ENCODE measurements at places on chromosomes 7 and 10.

GRCh38 chr7:71507680-71508602 lies 376.0 kb downstream of the GALNT17 start:
- no peak for DNase-seq

GRCh38 chr10:63042256-63042655 lies 90.9 kb upstream of the NRBF2 start:
- no peak for DNase-seq

DNA sequence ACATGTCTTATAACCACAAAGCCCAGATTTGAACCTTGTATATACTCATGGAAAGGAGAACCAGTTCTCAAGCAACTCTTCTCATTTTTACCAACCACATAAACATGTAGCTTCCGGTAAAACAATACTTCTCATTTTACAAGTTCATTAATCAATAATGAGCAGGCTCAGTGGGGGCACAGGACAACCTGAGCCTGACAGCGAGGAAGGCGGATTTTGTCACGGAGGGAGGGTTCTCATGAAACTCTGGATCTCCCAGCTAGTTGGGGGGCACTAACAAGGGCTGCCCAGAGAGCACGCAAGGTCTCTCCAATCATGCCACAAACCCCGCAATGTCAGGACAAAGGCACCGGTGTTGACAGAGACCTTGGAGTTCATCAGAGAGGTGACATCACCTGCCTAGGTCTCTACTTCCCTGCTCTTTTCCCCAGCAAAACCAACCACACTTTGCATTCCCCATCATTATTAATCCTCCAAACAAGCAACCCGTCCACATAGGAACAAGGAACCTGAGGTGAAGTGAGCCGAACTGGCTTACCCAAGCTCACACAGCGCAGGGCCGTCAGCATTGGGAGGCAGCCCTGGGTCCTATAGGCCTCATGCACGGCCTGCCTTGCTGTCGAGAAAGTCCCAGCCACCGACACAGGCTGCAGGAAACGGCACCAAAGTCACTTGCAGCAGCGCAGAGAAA lies 192.1 kb upstream of the KLF14 start:
- no peak for DNase-seq

GRCh38 chr10:132120200-132120599 lies 54.5 kb downstream of the JAKMIP3 start:
- no peak for DNase-seq

DNA sequence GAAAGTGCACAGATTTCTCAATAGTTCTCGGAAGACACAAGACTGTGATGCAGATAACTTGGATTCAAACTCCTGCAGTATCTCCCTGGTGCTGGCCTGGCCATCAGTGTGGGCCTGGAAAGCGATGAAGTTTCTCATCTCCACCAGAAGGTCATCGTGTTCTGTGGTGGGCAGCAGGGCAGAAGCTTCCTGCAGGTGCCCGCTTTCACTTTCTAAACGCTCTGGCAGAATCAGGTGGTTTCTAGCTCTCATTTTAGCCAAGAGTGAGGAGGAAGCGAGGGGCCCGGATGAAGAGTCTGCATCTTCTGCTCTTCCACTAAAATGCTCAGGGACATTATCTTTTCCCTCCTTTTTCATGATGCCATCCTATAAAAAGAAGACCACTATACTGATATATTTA lies 63.0 kb upstream of the DRGX start:
- no peak for DNase-seq

DNA sequence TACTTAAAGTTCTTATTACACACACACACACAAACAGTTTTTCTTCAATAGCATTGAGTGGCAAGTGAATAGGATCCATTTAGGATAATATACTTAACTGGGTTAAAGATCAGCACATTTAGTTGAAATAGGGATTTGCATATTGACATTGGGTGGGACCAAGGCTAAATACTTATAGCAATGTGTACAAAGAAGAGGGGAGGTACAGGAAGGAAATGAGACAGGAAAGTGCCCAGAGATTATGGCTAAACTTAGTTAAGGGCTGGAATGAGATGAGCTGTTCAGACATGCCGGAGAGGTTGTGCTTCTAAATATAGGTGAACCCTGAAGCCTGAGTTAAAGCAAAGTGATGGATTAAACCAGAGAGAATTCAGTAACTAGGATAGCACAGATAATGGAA lies 95.1 kb downstream of the LSMEM1 start:
- no peak for DNase-seq

DNA sequence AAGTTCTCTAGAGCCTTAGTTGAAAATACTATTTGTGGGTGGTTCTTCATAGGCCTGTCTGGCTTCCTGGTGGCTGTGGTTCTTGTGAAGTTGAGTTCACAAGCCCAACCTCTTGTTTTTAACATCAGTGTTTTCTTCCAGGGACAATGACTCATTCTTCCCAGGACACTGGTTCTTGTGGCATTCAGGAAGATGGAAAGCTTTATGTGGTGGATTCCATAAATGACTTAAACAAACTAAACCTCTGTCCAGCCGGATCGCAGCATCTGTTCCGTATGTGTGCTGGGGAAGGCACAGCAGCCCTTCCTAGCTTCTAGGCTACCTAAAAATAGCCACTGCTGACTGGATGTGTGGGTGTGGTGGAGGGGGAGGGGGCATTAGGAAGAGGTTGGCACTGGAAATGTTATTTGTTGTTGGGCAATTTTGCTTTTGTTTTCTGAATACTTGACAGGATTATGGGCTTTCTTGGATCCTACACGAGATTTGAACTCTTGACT lies 3.9 kb downstream of the LSMEM1 start:
- DNase-seq: no peak

- DNase-seq: no peak
Observed at GRCh38 chr7:129295015-129295423, 70.2 kb downstream of the AHCYL2 start.

DNA sequence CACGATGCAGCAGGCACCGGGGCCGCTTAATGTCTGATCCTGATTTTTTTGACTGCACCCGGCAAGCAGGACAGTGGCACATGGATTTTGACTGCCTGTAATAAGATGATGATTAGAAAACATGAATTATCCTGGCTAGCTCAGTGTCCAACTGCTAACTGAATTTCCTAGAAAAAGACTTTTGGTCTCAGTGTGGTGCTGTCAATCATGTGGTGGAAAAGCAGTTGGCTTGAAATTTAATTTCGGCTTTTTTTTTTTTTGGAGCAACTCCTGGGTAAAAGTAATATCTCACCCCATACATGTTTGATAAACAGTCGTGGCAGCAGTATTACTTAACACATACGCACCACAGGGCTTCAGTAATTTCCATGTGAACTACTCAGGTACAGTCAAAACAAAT lies 227.7 kb downstream of the FANK1 start:
- DNase-seq: no peak

DNA sequence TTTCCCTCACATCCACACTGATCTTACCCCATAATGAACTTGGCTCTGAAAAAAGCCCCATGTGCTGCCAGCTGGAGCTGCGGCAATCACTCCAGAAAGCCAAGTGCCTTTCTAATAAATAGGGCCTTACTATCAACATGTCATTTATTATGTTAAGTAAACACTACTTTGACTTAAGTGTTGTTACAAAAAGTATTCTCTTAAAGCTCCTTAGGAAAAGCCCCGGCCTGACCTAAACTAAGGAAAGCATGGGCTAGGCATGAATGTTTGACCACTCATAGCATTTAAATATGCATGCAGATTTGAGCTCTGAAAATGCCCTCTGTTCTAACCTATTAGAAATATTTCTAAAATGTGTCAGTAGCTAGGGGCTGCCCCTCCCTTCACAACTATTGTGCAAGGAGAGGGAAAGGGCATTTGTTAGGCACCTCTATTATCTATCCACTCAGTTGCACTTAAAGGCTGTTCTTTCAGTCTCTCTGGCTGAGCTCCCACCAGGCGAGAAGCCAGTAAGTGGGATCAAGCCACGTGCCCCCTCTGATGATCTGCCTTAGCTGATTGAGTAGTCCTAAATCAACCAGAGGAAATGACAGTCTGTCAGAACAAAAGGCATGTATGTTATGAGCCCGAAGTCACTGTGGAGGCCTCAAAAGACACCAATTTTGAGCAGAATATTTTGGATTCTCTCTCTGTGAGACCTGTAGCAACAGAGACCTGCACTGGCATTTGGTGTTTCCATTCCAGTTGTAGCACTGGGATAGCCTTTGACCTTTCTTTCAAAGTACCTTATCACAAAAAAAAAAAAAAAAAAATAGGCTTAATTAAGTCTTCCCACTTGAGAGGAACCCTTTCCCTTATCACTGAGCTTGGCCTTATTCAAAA lies 77.1 kb downstream of the ITGB8 start:
- peak; percentile 78 for DNase-seq

DNA sequence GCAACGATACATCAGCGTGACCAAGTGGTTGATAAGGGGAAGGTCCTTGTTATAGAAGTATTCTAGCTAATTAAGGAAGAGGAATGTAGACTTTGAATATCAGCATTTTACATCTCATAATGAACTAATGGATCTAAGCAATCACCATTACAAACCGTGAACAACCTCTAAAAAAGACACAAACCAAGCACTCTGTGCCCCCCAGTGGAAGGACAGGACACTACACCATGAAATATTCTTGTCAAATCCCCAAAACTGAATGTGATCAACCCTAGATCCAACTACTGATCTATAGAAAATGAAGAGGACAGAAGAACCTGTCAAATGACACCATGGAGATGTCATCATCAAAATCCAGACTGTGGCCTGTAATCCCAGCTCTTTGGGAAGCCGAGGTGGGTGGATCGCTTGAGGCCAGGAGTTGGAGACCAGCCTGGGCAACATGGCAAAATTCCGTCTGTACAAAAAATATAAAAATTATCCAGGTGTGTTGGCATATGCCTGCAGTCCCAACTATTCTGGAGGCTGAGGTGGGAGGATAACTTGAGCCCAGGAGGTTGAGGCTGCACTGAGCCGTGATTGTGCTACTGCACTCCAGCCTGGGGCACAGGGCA lies 111.3 kb upstream of the CARD11 start:
- DNase-seq: no peak

DNA sequence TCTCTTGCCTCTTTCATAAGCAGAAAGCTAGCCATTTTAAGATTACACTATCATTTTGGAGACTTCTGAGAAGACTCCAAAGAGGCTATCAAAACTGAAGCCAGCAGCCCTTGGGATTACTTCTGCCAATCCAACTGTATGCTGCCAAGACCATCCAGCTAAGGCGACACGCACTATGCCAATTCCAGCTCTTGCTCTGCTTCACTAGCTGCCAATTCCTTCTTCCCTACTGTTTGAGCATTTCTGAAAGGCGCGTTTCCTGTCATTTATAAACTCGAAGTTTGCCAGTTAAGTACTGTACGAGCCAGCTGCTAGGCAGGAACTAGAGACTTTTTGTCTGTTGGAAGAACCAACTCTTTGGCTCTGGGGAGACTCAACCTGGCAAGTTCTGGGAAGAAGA lies 36.5 kb downstream of the MALSU1 start:
- no peak for DNase-seq

Measured in upper lobe of left lung (tissue), 6 donors.